Posterior cingulate gyrus (tissue), 11 donors: ENCODE measurements at places on chromosomes 4 and X.

GRCh38 chr4:123398853-123399626, 2.4 kb downstream of the SPRY1 start:
- DNase-seq, result peak; percentile 45

DNA sequence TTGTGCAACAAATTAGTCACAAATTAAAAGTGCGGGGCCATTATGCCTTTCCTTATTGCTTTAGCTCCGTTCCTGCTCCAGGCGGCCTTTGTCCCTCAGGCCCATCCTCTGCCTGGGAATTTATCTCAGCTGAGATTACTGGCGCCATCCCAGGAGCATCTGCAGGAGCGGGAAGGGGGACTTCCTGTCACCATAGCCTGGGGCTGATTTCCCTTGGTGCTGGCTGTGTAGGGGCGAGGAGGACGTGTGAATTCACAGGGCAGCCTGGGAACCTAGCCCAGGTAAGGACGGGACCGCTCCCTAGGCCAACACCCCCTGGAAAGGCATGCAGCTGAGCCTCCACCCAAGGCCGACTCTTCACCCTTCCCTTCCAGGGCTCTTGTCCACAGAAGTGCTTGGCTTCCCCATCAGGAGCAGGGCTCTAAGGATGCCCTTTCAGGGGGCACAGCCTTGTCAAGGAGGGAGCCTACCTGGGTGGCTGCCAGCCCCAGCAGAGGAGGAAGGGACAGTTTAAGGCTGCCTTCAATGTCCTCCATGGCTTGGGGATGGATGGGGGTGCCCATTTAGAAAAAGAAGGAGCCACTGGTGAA, 72.6 kb upstream of the NKX1-1 start:
- no peak for DNase-seq

GRCh38 chr4:1604706-1605205, 79.4 kb downstream of the FAM53A start:
- peak; percentile 77 for DNase-seq

DNA sequence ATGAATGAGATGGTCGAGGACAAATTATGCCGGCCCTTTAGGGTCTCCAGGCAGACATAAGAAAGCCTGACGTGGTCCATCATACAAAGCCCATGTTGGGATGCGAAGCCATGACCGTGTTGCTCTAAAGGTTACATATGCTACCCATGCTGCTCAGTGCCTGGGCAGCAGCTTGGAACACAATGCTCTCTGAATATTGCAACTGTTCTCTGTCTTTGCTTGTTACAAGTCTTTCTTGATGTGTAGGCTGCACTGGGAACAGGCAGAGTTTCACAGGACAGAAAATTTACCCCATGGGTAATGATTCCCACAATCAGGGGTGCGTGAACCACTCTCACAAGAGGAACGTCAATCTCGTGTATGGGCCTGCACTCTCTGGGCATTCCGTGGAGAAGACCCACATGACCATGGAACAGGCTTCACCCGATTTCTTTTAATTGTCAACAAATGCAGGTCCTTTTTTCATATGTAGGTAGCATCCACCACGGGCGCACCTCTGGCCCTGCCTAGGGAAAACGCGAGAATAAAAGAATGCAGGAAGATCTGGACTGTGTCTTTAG, 66.3 kb downstream of the NBDY start:
- no peak for DNase-seq

GRCh38 chr4:118367872-118368271, 15.1 kb upstream of the PRSS12 start:
- DNase-seq, result no peak

GRCh38 chr4:52932591-52933470, 70.7 kb downstream of the RASL11B start:
- no peak for DNase-seq

GRCh38 chr4:126799416-126799815, 833.3 kb upstream of the INTU start:
- DNase-seq, result no peak

DNA sequence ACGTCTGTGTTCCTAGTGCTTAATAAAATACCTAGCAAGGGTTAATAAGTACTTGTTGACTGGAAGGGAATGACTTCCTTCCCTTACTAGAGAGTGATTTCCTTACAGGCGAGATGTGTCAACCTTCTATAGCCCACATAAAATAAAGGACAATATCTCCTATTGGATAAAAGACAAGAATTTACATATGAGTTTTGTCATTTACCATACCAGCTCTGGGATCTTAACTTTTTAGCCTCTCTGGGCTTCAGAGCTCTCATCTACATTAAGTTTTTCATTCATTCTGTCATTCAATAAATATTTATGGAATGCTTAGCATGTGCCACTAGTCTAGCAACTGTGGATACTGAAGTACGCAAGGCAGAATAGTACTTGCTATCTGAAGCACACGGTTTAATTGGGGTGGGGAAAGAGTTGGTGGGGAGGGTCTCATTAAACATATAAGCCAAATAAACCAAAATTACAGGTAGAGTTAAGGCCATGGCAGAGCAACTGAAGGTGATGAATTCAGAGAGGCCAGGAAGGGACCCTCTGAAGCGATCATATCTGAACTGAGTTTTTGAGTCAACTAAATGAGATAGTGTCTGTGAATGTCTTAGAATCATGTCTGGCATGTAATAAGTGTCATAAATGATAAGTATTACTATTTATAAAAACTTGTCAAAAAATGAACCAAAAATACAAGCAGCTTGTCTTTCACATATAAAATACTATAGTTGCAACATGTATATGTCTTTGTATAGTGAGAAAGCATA, 91.6 kb upstream of the BMP2K start:
- no peak for DNase-seq

- no peak for DNase-seq
Measured at GRCh38 chr4:43564107-43564506, 671.6 kb downstream of the GRXCR1 start.

- peak; percentile 14 for DNase-seq
Measured at GRCh38 chrX:153755136-153755535, 8.9 kb upstream of the PLXNB3 start.

DNA sequence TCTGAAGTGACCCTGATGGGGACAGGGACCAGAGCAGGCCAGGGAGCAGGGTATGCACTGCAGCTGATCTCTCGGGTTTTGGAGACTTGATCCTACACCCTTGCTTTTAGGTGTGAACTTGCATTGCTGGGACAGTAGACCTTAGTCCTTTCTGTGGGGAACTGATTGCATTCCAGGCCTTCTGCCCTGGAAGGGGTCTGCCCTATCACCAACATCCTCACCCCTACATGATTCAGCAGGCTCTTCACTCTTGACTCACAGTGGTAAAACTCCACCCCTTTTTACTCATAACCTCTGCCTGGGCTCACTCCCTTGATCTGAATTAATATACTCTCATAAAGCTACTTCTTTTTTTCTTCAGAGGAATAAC, 6.6 kb upstream of the DDX60L start:
- DNase-seq, result no peak

- DNase-seq, result no peak
Measured at GRCh38 chr4:158371158-158371557, 150.5 kb upstream of the RXFP1 start.

DNA sequence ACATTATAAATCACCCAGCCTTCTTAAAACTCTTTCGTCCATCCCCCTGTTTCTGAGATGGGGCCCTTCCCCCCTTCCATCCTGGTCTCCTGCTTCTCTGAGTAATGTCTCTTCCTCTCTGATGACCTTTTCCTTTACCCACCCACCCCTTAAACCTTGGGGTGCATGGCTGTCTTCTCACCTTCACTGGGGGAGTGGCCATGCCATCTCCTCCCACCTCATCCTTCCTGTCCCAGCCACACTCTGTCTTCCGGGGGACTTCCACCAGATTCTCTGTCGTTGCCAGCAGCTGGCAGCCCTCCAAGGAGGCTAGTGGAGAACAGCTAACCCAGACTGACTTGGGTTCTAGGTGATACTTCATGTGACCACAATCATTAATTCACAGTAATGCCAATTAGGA, 83.2 kb upstream of the SCML1 start:
- DNase-seq, result no peak

- no peak for DNase-seq
Measured at GRCh38 chr4:7196736-7197135, 4.4 kb downstream of the SORCS2 start.
